ENCODE measurements at places on chromosomes 3 and 15.

DNA sequence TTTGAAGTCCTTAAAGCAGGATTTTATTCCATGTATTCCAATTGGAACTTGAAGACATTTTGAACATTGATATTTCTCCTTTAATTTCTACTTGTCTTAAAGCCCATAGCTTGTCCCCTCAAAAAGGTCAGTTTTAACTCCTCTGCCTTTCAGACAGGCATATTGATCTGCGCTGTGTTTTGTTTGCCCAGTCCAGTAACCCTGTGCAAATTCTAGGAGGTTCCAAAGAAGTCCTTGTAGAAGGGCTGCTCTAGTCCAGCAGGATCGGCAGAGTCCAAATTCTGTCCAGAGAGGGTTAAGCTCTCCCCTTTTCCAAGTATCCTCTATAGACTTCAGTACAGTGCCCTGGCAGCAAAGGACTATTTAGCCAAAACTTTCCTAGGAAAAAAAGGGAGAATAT, 105.6 kb upstream of the MANF start:
- DNase-seq: no peak

- no peak for DNase-seq
Measured at GRCh38 chr15:66881173-66881905, 179.3 kb downstream of the SMAD6 start.

GRCh38 chr15:74397239-74398068, 30.0 kb upstream of the CYP11A1 start:
- no peak for DNase-seq

DNA sequence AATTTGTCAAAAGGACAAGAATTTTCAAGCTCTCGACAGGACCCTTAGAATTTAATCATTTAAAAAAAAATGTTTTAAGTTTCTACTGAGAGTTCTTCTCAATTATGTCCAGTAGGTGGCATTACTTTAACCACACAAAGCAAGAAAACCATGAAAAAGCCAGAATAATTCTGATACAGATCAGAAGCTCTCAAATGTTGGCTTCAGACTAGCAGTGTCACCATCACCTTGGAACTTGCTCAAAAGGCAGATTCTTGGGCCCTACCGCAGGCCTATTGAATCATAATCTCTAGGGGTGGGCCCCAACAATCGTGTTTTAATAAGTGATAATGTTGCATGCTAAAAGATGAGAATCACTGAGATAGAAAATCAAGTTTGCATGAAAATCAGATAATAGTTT, 99.5 kb upstream of the KCNMB2 start:
- DNase-seq: no peak

DNA sequence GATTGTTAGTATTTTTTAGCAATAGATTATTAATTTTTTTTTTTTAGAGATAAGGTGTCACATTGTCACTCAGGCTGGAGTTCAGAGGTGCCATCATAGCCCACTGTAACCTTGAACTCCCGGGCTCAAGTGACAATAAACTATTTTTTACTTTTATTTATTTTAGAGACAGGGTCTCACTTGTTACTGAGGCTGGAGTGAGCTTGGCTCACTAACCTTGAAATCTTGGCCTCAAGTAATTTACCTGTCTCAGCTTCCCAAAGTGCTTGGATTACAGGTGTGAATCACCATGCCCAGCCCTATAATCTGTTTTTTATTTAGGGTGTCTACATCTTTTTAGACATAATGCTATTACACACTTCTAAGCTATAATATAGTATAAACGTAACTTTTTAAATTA, 7.9 kb upstream of the ARPP19 start:
- no peak for DNase-seq

- DNase-seq: no peak
Measured at GRCh38 chr3:43644443-43644842, 22.6 kb upstream of the ANO10 start.

DNA sequence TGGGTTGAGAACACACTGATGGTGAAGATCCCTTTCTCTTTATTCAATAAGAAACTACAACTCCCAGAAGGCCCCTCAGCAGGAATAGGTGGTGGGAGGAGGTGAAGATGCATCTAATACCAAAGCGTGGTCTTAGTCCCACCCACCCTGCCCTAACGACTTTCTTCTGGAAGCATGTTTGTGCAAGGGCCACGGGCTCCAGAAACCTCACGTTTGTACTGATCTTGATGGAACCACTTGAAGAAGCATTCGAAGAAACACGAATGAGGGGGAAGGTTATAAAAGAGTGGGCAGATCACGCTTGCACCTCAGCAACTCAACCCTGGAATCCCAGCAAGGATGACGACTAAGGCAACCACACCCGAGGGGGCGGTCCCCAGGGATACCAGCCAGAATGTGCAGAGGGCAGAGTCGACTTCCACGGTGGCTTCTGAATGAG, 10.6 kb upstream of the SLC25A36 start:
- no peak for DNase-seq

- DNase-seq: no peak
Measured at GRCh38 chr3:59411694-59412093, 361.9 kb upstream of the CFAP20DC start.

GRCh38 chr15:38193496-38193895, 59.1 kb upstream of the SPRED1 start:
- DNase-seq: no peak
